ENCODE measurements at places on chromosomes 3 and 15.

GRCh38 chr3:36477655-36478054 is 97.4 kb downstream of the STAC start:
- DNase-seq: no peak

GRCh38 chr15:72783004-72783639 is 436 bp downstream of the ADPGK start:
- no peak for DNase-seq

GRCh38 chr15:85716261-85716660 is 78.5 kb downstream of the KLHL25 start:
- DNase-seq: no peak

GRCh38 chr3:41726891-41727290 is 235.0 kb downstream of the ULK4 start:
- DNase-seq: no peak

DNA sequence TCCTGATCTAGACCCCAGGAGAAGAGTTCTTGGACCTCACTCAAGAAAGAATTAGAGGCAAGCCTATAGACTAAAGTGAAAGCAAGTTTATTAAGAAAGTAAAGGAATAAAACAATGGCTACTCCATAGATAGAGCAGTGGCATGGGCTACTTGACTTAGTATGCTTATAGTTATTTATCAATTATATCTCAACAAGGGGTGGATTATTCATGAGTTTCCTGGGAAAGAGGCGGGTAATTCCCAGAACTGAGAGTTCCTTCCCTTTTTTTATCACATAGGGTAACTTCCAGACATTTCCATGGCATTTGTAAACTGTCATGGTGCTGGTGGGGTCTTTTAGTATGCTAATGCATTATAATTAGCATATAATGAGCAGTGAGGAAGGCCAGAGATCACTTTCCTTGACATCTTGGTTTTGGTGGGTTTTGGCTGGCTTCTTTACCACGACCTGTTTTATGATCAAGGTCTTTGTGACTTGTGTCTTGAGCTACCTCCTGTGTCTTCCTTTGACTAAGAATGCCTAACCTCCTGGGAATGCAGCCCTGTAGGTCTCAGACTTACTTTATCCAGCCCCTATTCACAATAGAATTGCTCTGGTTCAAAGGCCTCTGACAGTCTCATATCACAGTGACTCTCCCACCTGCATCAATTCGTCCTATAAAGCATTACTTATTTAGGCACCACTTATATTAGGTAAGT is 35.3 kb upstream of the PLSCR2 start:
- DNase-seq: no peak

DNA sequence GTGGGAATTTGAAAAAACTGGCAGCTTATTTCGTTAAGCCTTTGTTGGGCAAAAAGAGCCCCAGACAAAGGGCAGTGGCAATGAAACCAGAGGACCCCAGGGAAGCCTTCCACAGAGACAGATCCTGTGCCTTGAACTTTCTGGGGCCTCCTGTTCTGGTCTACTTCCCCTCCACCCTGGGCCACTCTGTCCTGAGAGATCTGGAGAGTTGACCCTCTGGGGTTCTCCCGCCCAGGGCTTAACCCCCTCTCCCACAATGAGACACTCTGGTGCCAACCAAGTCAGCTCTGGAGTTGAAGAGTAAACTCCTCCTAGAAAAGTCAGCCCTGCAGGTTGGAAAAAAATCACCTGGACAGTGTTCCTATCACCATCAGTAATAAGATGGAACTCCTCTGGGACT is 20.8 kb downstream of the EHD4 start:
- no peak for DNase-seq

DNA sequence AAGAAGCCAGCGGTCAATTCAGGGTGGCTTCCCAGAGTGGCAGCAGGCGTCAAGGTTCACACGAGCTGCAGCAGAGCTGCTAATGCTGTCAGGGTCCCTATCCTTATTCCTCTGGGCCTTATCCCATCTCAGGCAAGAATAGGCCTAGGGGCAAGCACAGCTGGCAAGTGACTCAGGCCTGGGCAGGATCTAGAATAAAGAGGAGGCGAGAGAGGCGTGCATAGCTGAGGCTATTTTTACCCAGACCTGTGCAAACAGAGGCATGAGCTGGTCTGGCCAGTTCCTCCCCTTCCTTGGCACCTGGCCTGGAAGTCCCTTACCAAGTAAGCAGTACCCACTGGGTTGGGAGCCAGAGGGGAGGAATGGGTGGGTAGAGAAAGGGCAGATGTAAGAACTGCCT is 12.2 kb upstream of the VIPR1 start:
- no peak for DNase-seq

GRCh38 chr3:76582632-76583378 is 457.1 kb upstream of the ROBO2 start:
- no peak for DNase-seq

DNA sequence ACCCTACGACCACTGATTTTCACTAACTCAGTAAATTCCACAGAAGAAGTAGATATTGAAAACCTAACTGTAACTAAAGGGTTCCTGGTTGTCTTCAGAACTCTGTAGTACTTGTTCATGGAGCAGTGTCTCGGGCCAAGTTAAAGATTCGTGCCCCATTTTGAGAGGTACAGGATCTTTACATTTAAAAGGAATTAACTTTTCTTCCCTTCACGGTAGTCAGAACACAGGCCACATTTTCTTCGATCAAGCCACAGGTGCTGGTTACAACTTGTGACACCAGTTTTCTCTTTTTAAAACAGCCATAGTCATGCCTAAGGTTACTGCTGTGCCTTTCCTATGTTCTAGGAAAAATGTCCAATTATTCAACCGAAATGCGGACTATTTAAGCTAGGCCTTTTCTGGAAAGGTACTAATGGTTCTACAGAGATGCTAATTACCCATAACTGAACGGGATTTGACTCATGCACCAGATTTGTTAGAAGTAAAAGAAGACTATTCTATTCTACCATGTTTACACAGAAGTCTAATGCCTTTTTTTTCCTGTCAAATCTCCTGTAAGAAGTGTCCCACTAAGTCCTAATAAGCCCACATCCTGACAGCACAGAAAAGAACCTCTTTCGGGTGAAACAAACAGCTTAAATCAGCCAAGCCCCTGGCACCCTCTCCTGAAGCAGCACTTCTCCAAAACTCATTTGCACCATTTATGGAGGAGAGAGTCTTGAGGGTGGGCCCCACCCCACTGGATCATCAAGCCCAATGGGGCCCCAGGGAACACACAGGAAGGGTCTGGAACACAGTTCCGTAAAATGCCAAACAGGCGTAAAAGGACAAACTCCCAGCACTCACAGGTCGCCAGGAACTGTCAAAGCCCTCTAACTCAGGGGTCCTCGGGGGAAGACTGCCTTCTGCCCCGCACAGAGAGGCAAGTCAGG is 1.9 kb downstream of the LRIG1 start:
- DNase-seq: no peak

GRCh38 chr15:33098094-33099058 is 96.1 kb downstream of the FMN1 start:
- DNase-seq: no peak

DNA sequence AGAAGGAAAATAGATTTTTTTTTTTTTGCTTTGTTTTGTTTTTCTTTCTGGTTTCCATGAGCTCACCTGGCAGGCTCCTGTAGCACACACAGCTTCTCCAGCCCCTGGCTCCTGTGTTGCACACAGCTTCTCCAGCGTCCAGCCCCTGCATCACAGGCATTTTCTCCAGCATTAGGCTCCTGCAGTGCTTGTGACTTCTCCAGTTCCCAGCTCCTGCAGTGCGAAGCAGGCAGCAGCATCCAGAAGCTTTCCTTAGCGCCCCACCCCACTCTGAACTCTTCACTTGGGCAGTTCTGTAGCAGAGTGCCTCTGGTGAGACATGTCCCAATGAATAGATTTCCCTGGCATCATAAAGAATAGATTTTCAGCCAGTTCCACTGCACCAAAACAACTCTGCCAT is 5.5 kb upstream of the CCDC39 start:
- no peak for DNase-seq

DNA sequence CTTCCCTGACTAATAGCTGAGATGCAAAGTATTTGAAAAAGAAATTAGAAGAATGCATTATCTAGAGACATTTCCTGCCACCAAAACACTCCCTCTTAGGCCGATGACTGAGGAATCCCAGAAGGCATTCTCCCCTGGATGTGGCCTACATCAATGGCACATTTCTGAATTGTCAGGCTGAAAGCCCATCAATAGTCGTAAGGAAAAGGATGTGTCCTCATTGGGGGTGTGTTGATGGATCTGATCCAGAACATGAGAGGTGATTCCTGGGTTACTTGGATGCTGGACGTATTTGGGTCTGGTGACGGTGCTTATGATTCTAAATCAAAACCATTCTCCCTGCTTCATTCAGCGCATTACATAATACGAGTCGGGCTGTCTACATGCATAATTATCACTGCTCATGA is 216.9 kb upstream of the CDIN1 start:
- DNase-seq: no peak

- peak; percentile 50 for DNase-seq
Observed at GRCh38 chr3:48400824-48401433, 28.9 kb downstream of the FBXW12 start.

- no peak for DNase-seq
Observed at GRCh38 chr15:77791941-77792340, 159.2 kb upstream of the LINGO1 start.

DNA sequence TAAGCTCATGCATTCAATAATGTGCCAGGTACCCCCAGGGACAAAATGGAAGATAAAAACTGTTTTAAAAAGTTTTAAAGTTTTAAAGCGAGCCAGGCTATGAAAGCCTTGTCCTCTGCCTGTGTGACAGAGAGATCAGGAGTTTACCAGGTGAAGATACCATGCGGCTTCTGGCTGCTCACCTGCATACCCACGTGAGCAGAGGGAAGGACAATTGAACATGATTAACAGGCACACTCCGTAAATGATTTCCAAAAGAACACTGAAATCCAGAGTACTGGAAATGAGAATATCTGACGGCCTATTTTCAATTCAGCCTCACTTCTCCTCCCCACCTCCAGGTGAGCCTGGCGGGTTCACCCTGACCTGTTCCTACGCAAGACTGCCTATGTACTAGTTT is 42.1 kb downstream of the CCDC191 start:
- DNase-seq: no peak

DNA sequence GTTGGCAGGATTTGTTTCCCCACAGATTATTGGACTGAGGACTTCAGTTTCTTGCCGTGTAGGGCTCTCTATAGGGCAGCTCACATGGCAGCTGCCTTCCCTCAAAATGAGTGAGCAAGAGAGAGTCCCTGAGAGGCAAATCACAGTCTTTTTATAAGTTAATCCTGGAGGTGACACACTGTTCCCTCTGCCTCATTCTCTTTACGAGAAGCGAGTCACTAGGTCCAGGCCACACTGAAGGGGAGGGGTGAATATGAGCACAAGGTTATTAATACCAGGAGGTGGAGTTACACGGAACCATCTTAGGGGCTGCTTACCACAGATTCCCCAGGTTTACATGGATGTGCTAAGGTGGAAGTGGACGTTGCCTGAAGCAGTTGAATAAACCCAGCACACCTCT is 77.0 kb downstream of the LPP start:
- no peak for DNase-seq

DNA sequence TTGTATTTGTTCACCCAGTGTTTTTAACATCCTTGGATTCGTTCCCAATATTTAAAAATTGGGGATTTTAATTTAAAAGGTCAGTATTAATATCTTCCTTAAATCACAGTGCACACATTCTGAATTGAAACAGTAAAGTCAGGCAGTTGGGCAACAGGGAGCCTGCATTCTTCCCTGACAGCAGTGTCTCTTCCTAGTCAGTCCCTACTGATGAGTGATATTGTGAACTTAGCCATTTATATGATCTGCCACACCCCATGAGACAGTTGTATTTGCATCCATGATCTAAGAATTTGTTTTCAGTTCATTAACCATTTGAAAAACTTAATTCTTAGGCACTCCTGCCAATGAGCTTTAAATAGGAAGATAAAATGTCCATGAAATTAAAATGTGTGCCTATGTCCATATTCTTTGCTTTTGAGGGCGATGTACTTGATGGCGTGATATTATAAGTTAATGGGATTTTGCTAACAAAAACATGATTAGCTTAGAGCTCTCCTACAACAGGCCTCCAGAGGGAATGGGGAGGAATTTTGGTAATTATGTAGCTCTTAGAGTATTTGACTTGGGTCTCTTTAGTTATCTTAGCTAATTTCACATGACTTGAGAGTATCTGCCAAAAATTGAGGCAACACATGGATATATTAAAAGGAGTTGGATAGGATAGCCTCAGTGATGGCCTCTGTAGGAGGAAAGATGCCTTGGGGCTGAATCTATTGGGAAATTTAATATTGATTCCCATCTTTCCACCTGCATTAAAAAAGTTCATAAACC is 219.3 kb downstream of the PTPRG start:
- no peak for DNase-seq

GRCh38 chr3:111851511-111851954 is 7.5 kb upstream of the PHLDB2 start:
- no peak for DNase-seq

DNA sequence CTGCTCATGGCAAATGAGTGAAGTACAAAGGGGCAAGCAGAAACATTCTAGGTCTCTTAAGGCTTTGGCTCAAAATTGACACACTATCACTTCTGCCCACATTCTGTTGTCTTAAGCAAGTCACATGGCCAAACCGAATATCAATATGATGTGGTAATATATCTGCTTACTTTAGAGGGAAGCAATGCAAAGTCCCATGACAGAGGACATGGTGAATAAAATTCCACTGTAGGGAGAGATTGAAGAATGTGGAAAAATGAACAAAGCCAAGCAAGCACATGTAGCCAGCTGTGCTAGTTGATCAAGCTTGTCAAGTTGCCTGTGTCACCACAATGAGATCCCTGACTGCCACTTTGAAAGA is 11.2 kb upstream of the TBC1D5 start:
- no peak for DNase-seq

- DNase-seq: no peak
Observed at GRCh38 chr3:113912552-113913236, 35.1 kb upstream of the ZDHHC23 start.

DNA sequence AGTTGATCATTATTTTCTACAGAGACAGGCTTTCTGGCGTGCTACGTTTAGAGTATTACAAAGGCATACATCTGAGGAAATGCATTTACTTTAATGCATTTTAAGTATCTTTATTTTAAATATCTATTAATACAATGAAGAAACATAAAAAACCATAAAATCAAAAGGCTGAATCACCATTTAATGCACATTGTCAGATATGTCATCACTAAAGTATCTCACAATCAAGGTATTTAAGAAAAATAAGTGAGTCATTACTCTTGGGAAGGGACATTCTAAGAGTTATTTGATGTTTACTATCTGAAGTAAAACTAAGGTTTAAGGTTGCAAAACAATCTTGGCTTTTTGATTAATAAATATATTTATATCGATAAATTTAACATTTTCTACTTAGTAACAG is 102.2 kb downstream of the CTNNB1 start:
- no peak for DNase-seq

GRCh38 chr3:115279939-115280338 is 132.9 kb upstream of the ZBTB20 start:
- no peak for DNase-seq

DNA sequence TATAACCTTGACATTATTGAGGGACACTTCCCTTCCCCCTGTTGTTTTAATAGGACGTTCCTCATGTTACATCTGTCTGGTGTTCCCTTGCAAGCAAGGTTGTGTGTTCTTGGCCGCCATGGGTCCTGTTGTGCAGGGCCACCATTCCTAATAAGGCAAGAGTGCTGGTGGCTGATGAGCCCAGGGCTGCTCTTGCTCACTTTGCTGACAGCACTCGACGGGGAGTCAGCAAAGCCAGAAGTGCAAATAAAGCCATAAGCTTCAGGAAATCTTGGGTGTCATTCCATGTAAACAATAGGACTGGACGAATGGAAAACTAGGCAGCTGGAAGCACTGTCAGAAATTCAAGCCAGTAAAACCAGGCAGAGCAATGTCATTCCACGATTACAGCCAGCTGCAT is 75.8 kb downstream of the SQOR start:
- DNase-seq: no peak

- no peak for DNase-seq
Observed at GRCh38 chr3:118636841-118637240, 397.8 kb downstream of the IGSF11 start.
